ENCODE measurements at places on chromosomes 2 and 18.

- DNase-seq: no peak
Observed at GRCh38 chr2:30266051-30266621, 34.8 kb downstream of the LBH start.

DNA sequence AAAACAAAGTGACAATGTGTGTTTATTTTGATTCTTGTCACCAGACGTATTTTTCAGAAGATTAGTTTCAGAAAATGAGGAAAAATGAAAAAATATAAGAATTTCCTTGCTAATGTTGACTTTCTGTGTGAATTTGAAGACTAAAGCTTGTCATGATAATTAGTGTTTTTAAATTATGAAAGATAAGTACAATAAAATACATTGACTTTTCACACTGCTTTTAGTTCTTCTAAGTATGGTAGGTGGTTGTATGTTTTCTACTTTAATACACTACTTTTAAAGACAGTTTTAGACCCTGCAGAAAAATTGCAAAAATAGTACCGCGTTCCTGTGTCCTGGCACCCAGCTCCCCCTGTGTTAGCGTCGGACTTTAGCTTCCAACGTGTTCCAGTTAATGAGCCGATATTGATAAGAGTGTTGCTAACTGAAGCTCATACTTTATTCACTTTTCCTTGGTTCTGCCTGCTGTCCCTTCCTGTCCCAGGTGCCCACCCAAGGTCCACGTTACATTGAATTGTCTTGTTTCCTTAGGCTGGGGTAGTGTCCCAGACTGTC lies 695 bp downstream of the RBFA start:
- no peak for DNase-seq

- DNase-seq: no peak
Observed at GRCh38 chr2:214201892-214202291, 209.0 kb upstream of the VWC2L start.

GRCh38 chr2:99450199-99450598 lies 39.6 kb downstream of the REV1 start:
- DNase-seq: no peak

GRCh38 chr2:223626716-223627115 lies 24.6 kb upstream of the SCG2 start:
- no peak for DNase-seq

- DNase-seq: no peak
Observed at GRCh38 chr2:222423186-222423585, 1.2 kb upstream of the SGPP2 start.

Data from esophagus squamous epithelium (tissue), 5 donors.